ENCODE measurements at places on chromosomes 5 and 9.

- DNase-seq, result peak; percentile 11
These were observed 55.3 kb upstream of the IL17B start for GRCh38 chr5:149434162-149435014.

- DNase-seq, result no peak
These were observed 26.4 kb upstream of the TYRP1 start for GRCh38 chr9:12666813-12667212.

- no peak for DNase-seq
These were observed 175.1 kb upstream of the PITX1 start for GRCh38 chr5:135208903-135209721.

- no peak for DNase-seq
These were observed 104.8 kb downstream of the PAX5 start for GRCh38 chr9:36929350-36929675.

DNA sequence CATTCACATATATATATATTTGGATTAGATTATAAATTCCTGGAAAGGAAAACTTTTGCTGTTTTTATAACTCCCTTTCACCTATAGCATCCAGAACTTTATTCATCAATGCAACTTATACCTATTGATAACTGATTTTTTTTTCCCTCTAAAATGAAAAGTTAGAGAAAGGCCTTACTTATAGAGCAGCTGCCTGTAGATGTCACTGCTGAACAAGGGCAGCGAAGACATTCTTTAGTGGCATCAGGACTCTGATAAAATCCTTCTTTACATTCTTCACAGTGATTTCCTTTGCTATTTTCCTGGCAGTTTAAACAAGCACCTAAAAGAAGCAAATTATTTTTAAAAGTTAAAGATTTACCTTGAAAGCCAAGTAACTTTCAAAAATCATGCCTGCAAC lies 32.3 kb upstream of the CDK5RAP2 start:
- no peak for DNase-seq

- DNase-seq, result no peak
These were observed 394.6 kb downstream of the PSAT1 start for GRCh38 chr9:78691542-78691941.

DNA sequence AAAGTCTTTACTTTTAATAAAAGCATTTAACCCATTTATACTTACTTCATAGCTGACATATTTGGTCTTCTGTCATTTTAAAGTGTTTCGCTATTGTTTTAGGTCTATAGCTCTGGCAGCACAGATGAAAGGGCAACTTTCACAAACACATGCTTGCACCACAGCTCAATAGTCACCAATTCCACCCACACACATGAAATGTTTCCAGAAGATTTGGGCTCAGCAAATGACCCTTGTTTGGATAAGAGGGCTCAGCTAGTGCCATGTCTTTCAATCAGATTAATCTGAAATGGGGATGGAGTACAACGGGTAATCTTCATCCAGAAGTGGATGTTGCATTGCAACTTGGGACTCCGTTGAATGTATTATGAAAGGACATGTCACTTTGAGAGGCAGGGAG lies 176.0 kb downstream of the FGF18 start:
- no peak for DNase-seq

DNA sequence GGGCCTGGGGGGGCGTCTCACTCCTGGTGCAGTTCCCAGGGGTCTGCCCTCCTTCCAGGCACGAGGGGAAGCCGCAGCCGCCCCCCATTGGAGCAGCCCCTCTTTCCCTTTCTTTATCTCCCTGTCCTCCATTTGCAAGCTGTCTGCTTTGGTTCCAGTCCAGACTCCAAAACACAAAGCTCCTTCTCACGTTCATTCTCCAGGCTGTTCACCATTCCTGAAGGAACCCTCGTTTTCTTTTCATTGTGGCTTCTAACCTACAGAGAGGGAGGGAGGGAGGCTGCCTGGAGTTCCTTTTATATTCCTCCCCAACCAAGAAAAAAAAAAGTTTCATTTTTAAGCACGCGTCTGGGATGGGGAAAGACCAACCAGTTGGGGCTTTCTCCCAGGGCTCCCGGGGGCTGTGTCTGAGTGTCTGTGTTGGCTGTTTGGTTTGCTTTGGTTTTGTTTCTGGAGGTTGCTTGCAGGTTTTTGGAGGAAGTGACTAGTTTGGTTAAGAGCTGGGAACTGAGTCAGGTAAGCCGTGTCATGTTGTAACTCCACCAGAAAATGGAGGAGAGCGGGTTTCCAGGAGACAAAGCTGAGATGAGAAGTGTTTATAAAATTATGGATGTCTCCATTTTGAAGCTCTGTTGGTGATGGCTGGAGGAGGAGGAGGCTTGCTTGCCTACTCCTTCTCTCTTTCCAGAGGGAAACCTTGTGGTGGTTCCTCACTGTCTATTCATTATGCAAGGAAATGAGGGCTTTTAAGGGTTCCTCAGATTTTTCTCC lies 1.6 kb downstream of the ZNF462 start:
- DNase-seq, result no peak

- no peak for DNase-seq
These were observed 24.7 kb upstream of the TAS2R1 start for GRCh38 chr5:9654886-9655285.

GRCh38 chr9:135744333-135745070 lies 42.5 kb downstream of the KCNT1 start:
- no peak for DNase-seq

- no peak for DNase-seq
These were observed 38.1 kb downstream of the LIFR start for GRCh38 chr5:38518341-38518740.

DNA sequence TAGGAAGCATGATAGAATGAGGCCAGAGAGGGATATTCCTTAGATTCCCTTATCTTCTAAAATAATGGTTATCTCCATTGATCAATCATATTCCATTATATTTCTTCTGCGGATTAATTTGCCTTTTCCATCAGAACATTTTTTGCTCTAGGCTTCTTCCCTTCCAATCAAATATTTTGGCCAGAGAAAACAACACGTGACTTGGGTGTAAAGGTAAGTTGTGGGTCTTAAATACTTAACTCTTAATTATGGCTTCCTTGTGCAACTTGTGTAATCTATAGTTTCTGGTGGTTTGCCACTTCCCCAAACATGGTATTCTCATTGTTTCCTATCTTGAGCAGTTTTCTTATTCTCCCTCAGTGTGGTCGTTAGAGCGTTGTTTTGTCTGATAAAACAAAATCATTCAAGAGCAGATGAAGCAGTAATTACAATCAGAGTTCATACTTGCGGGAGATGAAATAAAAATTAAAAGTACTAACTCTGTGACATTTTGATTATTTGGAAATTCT lies 889.3 kb downstream of the MAT2B start:
- DNase-seq, result no peak

- DNase-seq, result no peak
These were observed 68.1 kb downstream of the GDNF start for GRCh38 chr5:37771731-37772130.

GRCh38 chr9:73065439-73065838 lies 86.2 kb upstream of the ANXA1 start:
- no peak for DNase-seq

GRCh38 chr9:108186642-108187395 lies 669.0 kb downstream of the ACTL7B start:
- no peak for DNase-seq

DNA sequence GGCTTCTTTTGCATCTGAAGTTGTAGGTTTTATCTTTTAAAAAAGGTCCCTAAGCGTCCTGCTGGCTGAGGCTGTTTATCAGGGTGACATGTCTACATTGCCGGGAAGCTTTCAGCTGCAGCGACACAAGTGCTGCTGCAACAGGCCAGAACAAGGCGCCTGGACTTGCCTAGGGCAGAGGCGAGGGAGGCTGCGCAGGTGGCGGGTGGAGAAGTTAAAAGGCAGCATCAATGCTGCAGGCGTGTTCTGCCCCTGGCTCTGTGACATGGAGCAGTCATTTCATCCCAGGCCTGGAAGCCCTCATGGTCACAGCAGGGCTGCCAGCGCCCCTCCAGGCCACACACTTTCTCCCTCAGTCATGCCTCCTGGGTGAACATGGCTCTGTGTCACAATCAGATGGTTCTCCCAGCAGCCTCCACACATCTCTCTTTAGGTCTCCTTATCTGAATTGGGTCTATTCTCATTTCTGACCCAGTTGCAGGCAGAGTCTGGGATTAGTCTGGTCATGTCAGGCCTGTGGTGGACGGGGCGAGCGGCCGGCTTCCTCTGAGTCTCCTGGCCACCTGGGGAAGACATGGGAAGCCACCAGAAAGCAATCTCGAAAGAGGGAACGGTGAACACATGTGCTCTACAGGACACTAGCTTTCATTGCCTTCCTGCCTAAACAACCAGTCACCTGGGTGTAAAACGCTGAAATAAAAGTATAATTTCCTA lies 41.3 kb downstream of the IRX2 start:
- DNase-seq, result no peak

Measured in stimulated activated CD8-positive, alpha-beta memory T cell treated with anti-CD3 and anti-CD28 coated beads, Interleukin-4, amount 100 ng/mL, for 4 hours (primary cell).